Fibroblast of lung (primary cell): ENCODE measurements at places on chromosomes 7 and 10. TPM values are rescaled to one million over a fixed set of nuclear protein-coding genes. Genes with fewer than 3 reads are reported as not detected.

DNA sequence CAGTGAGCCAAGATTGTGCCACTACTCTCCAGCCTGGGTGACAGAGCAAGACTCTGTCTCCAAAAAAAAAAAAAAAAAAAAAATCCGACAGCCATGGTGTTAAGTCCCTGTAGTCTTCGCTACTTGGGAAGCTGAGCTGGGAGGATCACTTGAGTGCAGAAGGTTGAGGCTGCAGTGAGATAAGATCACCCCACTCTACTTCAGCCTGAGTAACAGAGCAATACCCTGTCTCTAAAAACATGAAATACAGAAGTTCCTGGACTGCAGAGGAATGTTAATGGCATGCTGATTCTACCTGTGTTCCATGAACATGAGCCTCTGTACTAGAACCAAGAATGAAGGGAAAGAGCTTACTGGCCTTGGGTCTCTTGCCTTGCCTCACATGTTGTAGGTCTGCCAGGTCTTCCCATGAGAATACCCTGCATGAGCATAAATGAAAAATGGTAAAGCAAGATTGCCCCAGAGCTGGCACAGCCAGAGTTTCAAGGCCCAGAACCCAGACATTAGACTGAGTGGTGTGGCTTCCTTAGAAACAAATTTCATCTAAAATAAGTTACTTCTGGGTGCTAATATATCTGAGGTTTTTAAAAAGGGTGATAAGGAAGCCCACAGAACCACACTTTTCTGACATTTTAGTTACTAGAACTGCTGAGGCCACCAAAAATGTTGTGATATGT is 8.6 kb downstream of the YAE1 start:
- no peaks in the 10 kb centered on the region for H3K27me3 ChIP-seq
- no peak overlapping the region for H3K27ac ChIP-seq
- no peak overlapping the region for H3K4me3 ChIP-seq
- H3K4me1 ChIP-seq: no peaks in the 10 kb centered on the region

- H3K27me3 ChIP-seq: peaks cover 9% of the 10 kb centered on the region
- no peak overlapping the region for H3K4me3 ChIP-seq
- no peak for DNase-seq
- no peaks in the 10 kb centered on the region for H3K4me1 ChIP-seq
- H3K27ac ChIP-seq: no peak overlapping the region
Measured at GRCh38 chr10:124425227-124425962, 6.7 kb upstream of the OAT start.

Gene ZNF239
- 6.2 and 7.8 TPM in 2 replicates for total RNA-seq

Gene NUTM2B
- 0.33 and 0.51 TPM in 2 replicates for total RNA-seq

Gene CXCL12
- total RNA-seq: 526 and 611 TPM in 2 replicates

Gene LRRC17
- 12.6 and 30.8 TPM in 2 replicates for total RNA-seq

Gene ADIRF
- 119 and 142 TPM in 2 replicates for total RNA-seq
